CD4-positive, CD25-positive, alpha-beta regulatory T cell (primary cell): ENCODE measurements at places on chromosomes 7 and 10. TPM values are rescaled to one million over a fixed set of nuclear protein-coding genes. Genes with fewer than 3 reads are reported as not detected.

GRCh38 chr7:94301024-94301586 lies 93.6 kb upstream of the COL1A2 start:
- no peak overlapping the region for H3K27ac ChIP-seq
- H3K4me3 ChIP-seq, result no peak overlapping the region
- no peaks in the 10 kb centered on the region for H3K4me1 ChIP-seq
- H3K27me3 ChIP-seq, result no peaks in the 10 kb centered on the region
- no peak for DNase-seq
- no peaks in the 10 kb centered on the region for H3K36me3 ChIP-seq

DNA sequence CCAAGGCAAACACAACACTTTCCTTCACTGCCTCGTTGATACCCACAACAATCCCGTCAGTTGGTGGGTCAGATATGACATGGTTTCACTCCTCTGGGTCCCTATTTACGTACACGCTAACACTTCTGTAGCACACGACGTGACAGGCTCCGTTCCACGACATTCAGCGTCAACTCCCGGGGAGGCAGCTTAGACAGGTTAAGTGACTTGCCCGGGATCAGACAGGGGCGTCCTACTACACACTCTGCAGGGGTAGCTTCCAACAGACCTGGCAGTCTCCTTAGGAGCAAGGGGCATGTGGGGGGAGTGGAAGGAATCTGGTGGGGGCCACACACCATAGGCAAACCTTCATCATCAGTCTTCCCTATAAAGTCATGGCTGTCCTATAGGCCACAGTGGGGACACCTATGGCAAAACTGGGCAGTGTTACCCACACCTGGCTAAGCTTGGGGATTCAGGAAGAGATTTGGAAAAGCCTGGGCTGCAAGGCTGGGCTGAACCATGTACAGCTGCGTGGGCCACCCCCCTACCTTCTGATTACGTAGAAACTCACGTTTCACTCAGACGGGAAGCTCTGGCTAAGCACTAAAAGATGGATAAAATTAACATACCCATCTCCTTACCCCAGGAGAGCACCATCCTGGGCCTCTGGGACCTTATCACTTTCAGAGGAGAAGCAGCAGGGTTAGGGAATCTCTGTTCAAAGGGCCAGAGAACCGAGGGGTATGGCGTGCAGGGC lies 2.0 kb downstream of the TYSND1 start:
- DNase-seq, result no peak
- peaks cover 3% of the 10 kb centered on the region for H3K36me3 ChIP-seq
- H3K27ac ChIP-seq, result peak overlapping the region; percentile 89
- H3K27me3 ChIP-seq, result no peaks in the 10 kb centered on the region
- H3K4me3 ChIP-seq, result peak overlapping the region; percentile 71

- no peak overlapping the region for H3K4me3 ChIP-seq
- no peaks in the 10 kb centered on the region for H3K4me1 ChIP-seq
- DNase-seq, result no peak
- no peaks in the 10 kb centered on the region for H3K36me3 ChIP-seq
- no peaks in the 10 kb centered on the region for H3K27me3 ChIP-seq
Observed at GRCh38 chr7:71787513-71787912, 624.6 kb downstream of the CALN1 start.

GRCh38 chr10:42836096-42836495 lies 53.5 kb downstream of the BMS1 start:
- no peak overlapping the region for H3K4me3 ChIP-seq
- no peak for DNase-seq
- H3K36me3 ChIP-seq, result peaks cover 12% of the 10 kb centered on the region
- no peak overlapping the region for H3K27ac ChIP-seq
- no peaks in the 10 kb centered on the region for H3K4me1 ChIP-seq

- no peak overlapping the region for H3K4me3 ChIP-seq
- no peaks in the 10 kb centered on the region for H3K4me1 ChIP-seq
- no peak overlapping the region for H3K27ac ChIP-seq
- no peaks in the 10 kb centered on the region for H3K36me3 ChIP-seq
- no peak for DNase-seq
Observed at GRCh38 chr7:121304102-121304658, 24.6 kb upstream of the WNT16 start.

DNA sequence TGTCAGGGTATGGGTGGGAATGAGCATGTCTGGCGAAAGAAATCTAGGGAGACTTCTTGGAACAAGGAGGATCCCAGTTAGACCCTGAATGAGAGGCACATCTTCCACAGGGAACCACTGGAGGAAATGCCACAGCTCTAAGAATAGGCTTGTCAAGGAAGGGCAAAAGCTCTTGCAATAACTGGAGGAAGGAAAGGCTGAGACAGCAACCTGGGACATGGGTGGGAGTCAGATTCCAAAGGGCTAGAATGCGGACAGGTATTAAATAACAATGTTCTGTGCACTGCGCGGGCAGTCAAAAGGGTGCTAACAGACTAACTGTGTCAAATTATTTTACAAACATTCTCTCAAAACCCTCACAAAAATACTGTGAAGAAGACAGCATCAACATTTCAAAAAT lies 4.5 kb downstream of the NUDCD3 start:
- no peak for DNase-seq
- H3K4me3 ChIP-seq, result no peak overlapping the region
- H3K27ac ChIP-seq, result no peak overlapping the region
- peaks cover 55% of the 10 kb centered on the region for H3K4me1 ChIP-seq
- no peaks in the 10 kb centered on the region for H3K27me3 ChIP-seq

DNA sequence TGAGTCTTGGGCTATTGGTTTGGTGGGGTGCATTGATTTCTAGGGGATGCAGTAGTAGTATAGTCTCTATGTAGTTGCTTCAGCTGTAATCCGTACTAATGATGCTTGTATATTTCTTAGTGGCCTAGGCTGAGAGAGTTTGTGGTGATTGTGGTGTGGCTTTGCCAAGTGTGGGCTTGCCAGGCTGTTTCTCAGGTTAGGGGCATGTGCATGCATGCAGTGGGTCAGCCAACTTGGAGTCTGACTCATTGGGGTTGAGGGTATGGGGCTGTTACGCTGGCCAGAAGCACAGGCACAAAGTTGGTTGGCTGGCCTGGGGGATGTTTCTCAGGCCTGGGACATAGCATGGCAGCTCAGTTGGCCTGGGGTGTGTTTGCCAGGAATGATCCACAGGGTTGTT lies 25.7 kb upstream of the PLA2G12B start:
- no peak overlapping the region for H3K27ac ChIP-seq
- no peak for DNase-seq
- peaks cover 5% of the 10 kb centered on the region for H3K27me3 ChIP-seq
- H3K36me3 ChIP-seq, result no peaks in the 10 kb centered on the region

DNA sequence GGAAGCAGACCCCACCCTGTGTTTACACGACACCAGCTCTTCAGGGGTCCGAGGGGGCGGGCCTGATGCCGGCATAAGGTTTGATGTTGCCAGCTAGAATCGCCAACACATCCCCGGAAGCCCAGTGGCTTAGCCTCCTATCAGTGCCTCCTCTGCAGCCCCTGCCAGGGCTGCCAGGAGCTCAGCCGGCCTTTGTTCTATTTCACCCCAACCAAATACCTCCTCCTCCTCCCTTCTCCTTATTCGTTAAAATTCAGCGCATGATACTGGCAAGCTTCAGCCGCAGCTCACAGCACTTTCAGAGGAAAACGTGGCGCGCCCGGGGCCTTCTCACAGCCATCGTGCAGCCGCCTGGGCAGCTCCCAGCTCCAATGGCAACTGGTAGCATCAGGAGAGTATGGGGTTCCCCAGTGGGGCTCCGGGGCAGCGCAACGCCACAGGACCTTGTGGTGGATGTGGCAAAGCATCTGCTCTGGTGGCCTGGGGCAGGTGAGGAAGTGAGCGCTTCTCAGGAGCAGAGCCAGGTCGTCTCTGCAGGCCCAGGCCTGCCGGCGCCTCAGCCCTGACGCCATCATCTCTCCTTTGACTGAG lies 176.4 kb upstream of the RHEB start:
- H3K27me3 ChIP-seq, result no peaks in the 10 kb centered on the region
- no peaks in the 10 kb centered on the region for H3K4me1 ChIP-seq
- no peak overlapping the region for H3K27ac ChIP-seq
- DNase-seq, result no peak

- no peak for DNase-seq
- no peaks in the 10 kb centered on the region for H3K36me3 ChIP-seq
- peaks cover 35% of the 10 kb centered on the region for H3K27me3 ChIP-seq
- H3K4me1 ChIP-seq, result peaks cover 11% of the 10 kb centered on the region
Observed at GRCh38 chr10:101164020-101164419, 32.9 kb downstream of the TLX1 start.

DNA sequence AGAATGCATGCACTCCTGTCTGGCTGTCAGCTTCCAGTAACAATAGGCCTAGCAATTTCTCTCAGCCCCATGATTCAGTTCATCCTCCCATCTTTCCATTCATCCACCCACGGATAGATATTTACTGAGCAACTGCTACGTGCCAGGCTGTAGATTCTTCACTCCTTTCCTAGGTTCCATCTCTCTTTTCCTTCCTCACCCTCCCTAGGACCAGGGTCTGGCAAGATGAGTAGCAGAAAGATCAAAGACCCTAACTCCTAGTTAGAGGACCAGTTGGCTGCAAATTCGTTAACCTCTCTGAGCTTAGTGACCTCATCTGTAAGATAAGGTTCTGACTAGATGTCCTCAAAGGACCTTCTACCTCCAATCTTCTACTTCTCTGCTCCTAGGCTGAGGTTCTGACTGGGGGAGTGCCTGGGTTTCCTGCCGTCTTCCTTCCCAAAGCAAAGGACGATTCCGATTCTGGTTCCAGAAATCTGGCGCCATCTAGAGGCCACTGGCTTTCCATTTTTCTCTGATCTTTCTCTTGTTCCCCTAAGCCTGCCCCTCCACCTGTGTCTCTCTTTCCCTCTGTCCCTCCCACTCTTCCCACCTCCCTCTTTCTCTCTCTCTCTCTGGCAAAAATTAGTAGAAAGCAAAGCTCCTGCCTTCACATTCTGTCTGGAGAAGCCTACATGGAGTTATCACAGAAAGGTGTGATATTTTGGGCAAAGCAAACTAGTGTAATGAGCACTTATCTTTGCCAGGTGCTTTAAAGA lies 26.2 kb downstream of the TBATA start:
- no peak overlapping the region for H3K4me3 ChIP-seq
- no peaks in the 10 kb centered on the region for H3K27me3 ChIP-seq
- no peak overlapping the region for H3K27ac ChIP-seq
- peak; percentile 70 for DNase-seq
- no peaks in the 10 kb centered on the region for H3K36me3 ChIP-seq

DNA sequence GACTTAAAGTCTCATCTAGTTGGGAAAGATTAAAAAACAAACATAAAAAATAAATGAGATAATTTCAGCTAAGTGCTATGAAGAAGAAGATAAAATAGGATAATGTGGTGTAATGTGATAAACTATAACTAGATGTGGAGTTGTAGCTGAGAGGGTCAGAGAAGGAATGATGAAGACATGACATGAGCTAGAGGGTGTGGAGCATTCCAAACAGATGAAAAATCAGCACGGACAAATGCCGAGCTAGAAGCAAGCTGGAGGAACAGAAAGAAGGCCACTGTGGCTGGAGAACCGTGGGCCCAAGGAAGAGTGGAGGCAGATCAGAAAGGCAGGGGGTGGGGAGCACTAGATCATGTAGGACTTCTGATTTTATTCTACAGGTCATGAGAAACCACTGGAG lies 70.6 kb downstream of the CDK6 start:
- no peak for DNase-seq
- no peaks in the 10 kb centered on the region for H3K4me1 ChIP-seq
- H3K27ac ChIP-seq, result no peak overlapping the region
- H3K27me3 ChIP-seq, result no peaks in the 10 kb centered on the region
- no peak overlapping the region for H3K4me3 ChIP-seq

DNA sequence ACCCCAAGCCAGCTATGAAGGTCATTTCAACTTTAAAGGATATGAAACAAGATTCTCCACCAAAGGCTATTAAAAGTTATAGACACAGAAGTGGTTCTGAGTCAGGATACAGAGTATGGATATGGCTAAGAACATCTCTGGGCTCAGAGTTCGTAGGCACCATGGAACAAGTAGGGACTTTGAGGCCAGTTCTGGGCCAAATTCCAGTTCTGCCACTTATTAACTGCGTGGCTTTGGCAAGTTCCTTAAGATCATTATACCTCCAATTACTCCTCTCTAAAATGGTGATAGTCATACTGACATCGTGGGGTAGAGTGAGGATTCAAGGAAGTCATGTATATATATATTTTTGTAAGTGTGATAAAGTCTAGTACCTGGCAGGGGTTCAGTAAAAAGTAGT lies 105.8 kb upstream of the NFE2L3 start:
- peaks cover 14% of the 10 kb centered on the region for H3K27me3 ChIP-seq
- no peak overlapping the region for H3K27ac ChIP-seq
- no peaks in the 10 kb centered on the region for H3K36me3 ChIP-seq
- no peak for DNase-seq
- no peak overlapping the region for H3K4me3 ChIP-seq

- no peaks in the 10 kb centered on the region for H3K36me3 ChIP-seq
- H3K27ac ChIP-seq, result no peak overlapping the region
- no peaks in the 10 kb centered on the region for H3K27me3 ChIP-seq
- no peak overlapping the region for H3K4me3 ChIP-seq
Observed at GRCh38 chr7:41933427-41933826, 230.5 kb upstream of the INHBA start.

GRCh38 chr10:59124187-59124586 lies 52.3 kb upstream of the PHYHIPL start:
- no peak overlapping the region for H3K27ac ChIP-seq
- H3K36me3 ChIP-seq, result no peaks in the 10 kb centered on the region
- H3K4me3 ChIP-seq, result no peak overlapping the region
- no peaks in the 10 kb centered on the region for H3K27me3 ChIP-seq
- no peaks in the 10 kb centered on the region for H3K4me1 ChIP-seq

DNA sequence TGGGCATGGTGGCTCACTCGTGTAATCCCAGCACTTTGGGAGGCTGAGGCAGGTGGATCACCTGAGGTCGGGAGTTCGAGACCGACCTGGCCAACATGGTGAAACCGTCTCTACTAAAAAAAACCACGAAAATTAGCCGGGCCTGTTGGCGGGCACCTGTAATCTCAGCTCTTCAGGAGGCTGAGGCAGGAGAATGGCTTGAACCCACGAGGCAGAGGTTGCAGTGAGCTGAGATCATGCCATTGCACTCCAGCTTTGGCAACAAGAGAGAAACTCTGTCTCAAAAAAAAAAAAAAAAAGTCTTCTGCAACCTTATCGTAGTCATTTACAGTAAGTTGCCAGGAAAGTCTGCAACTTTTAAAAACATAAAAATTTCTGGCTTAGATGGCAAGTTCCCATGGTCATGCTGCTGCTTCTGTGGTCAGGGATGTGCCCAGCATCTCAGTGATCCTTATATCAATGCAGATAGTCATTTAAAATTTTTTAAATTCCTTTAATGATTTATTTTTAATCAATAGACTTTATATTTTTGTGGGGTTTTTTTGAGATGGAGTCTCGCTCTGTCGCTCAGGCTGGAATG lies 15.6 kb downstream of the SUFU start:
- no peaks in the 10 kb centered on the region for H3K4me1 ChIP-seq
- no peak overlapping the region for H3K27ac ChIP-seq
- H3K36me3 ChIP-seq, result peaks cover 24% of the 10 kb centered on the region
- H3K4me3 ChIP-seq, result no peak overlapping the region
- no peaks in the 10 kb centered on the region for H3K27me3 ChIP-seq
- no peak for DNase-seq

The NOC3L gene
- total RNA-seq, result 16.1 TPM

The FAM13C gene
- total RNA-seq, result not detected

The AGAP9 gene
- 8.0 TPM for total RNA-seq

The ITGA8 gene
- not detected for total RNA-seq

The GLI3 gene
- not detected for total RNA-seq

The ATP6V0A4 gene
- total RNA-seq, result not detected

The GBX1 gene
- not detected for total RNA-seq
